ENCODE measurements at places on chromosomes 3 and 15. TPM values are rescaled to one million over a fixed set of nuclear protein-coding genes. Genes with fewer than 3 reads are reported as not detected.

Gene SKOR1
- 0.31 TPM for total RNA-seq

- DNase-seq, result no peak
These were observed 86.6 kb downstream of the HMG20A start for GRCh38 chr15:77507143-77507897.

Gene PDIA5
- 18.5 TPM for total RNA-seq

DNA sequence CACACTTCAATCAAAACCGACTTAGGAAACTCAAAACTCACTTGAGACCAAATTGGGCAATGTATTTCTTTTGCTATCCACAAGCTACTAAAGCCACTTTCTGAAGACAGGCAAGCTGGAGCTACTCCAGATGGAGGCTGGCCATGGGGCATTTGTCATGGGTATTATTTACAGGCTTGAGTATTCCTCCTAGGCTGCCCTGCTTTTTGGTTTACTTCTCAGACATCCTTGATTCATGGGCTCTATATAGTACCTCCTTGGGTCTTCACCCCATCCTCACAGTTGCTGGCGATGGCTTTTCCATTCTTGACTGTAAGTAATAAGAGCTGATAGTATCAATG, 18.6 kb upstream of the SYNM start:
- peak; percentile 80 for DNase-seq

DNA sequence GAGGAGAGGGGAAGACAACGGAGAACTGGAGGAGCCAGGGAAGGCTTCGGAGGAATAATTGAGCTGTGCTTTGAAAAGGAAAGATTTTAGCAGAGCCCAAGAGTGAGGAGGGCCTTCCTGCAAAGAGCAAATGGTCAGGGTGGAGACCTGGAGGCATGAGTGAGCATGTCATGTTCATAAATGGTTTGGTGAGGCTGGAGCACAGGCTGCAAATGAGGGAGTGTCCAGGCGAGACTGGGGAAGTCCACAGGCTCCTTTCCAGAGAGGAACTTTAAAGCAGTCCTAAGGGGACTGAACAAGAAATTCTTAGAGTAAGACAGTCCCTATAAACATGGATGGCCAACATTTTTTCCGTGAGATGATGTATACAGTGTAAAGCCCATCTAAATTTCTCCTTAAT, 108.8 kb downstream of the THSD4 start:
- DNase-seq, result no peak

Gene TAGLN3
- 1.6 TPM for total RNA-seq

- DNase-seq, result no peak
These were observed 25.8 kb downstream of the RPSA start for GRCh38 chr3:39432342-39432741.

Gene ATP13A5
- 0.31 TPM for total RNA-seq

DNA sequence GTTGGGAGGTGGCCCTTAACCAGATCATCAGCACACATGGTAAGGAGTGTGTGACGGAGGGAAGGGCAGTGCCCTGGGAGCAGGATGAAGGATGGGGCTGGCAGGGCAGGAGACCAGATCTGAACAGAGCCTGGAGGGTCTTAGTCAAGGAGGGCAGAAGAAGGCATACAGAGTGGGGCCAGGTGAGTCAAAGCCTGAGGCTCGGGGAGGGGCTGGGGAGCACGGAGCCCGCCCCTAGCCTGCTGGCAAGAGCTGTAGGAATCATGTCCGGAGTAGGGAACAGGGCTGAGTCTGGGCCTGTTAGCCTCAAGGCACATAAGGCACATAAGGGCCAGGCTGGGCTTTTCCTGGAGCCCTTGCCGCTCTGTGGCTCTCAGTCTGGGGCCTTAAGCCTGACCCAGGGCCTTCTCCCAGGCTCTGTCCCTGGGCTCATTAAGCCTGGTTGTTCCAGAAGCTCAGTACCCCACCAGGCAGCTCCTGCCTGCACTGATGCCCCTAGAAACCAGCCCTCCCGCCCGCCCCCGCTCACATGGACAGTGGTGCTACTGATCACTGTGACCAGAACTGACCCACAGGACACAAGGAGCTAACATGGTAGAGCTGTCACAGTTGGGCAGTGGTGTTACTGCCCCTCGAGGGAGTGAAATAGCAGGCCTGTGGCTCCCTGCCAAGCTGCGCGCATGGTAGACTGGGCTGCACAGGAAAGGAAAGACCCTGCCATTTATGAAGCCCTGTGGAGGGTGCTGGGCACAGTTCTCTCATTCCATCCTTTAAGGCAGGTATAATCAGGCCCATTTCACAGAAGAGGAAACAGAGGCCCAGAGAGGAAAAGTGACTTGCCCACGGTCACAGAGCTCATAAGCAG, 14.6 kb downstream of the ISG20 start:
- DNase-seq, result no peak

Gene ROPN1
- total RNA-seq, result not detected

GRCh38 chr15:84791763-84792162, 25.4 kb upstream of the ALPK3 start:
- DNase-seq, result no peak

Gene PRICKLE2
- 49.3 TPM for total RNA-seq

GRCh38 chr3:152391671-152392070, 122.9 kb downstream of the MBNL1 start:
- DNase-seq, result no peak

DNA sequence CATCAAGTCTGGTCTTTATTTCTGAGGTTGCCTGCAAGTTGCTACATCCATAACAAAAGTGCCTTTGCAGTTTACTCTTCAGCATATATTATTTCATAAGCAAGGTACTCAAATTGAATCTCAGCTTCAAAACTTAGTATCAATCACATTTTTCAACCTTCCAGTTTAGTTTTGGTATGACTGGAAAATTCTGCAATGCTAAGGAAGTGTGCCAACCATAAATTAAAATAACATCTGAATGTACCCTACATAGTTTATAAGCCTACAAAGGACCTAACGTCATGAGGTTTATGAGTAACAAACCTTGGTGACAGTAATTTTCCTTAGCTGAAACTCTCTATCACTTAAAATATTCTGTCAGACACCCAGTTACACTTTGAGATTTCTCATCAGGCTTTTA, 62.8 kb downstream of the THBS1 start:
- no peak for DNase-seq

DNA sequence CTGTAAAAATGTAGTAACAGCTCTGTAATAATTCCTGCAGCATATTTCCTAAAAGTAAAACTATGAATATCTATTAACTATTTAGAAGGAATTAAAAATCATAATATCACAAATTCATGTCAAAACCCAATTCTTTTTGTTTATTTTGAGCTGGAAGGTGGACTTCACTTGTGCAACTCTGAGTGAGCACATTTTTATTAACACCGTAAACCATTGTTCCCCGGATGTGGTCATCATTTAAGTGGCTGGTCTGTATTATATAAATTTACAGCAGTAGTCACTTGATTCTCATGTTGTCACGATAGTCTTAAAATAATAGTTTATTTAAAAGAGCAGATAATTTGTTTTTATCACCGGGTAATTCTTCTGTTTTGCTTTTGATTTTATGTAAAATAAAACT, 43.0 kb upstream of the UTS2B start:
- no peak for DNase-seq

Gene FAH
- 94.9 TPM for total RNA-seq

DNA sequence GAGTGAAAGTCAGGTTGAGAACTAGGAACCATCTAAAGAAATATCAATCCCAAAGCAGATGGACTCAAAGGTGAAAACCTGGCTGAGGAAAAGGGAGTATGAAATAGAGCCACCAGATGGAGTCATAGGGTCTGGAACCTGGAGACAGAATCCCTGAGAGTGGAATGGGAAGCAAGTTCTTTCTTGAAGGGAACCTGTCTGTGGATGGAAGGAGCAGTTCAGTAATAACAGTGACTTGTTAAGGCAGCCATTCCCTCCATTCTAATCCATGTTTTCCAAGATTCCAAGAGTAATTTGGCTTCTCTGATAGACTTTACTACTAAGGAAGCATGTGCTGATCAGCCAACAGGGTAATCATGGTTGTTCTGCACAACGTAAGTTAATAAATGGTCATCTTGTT, 22.5 kb upstream of the AQP9 start:
- peak; percentile 6 for DNase-seq

- no peak for DNase-seq
These were observed 27.5 kb downstream of the MASP1 start for GRCh38 chr3:187264021-187264420.

- DNase-seq, result no peak
These were observed 27.6 kb upstream of the MYO1E start for GRCh38 chr15:59400103-59400813.

- no peak for DNase-seq
These were observed 166.2 kb upstream of the ROBO2 start for GRCh38 chr3:76873532-76874242.

DNA sequence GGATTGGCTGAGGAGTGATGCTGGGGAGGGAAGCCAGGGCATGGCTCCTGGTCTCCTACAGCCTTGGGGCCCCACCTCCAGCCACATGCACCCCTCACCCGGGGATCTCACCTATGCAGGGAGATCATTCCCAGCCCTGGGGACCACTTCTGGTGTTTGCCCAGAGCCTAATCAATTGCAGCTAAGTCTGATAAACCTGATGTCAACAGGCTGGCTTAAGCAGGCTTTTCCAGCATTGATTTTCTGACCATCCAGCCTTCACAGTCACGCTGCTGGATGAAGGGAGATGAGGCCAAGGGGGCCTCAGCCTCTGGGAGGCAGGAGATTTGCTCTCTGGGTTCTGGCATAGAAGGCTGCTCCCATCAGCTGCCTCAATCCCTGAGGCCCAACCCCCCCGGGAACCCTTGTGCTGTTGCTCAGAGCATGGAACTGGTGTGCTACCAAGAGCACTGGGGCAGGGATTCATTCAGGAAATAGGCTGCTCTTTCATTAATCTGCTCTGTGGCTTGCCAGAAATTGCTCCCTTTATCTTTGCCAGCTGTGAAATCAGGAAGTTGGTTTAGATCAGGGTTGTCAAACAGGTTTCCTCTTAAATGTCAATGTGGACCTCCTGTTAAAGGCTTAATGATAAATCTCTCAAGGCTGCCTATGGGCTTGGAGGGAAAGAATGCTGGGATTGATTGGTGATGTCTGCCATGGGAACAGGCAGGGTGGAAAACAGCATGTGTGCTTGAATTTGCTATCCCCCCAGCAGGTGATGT, 19.0 kb downstream of the FAM3D start:
- DNase-seq, result peak; percentile 22

Gene BNC1
- 2.8 TPM for total RNA-seq

GRCh38 chr3:11283139-11283475, 10.9 kb downstream of the ATG7 start:
- DNase-seq, result no peak

DNA sequence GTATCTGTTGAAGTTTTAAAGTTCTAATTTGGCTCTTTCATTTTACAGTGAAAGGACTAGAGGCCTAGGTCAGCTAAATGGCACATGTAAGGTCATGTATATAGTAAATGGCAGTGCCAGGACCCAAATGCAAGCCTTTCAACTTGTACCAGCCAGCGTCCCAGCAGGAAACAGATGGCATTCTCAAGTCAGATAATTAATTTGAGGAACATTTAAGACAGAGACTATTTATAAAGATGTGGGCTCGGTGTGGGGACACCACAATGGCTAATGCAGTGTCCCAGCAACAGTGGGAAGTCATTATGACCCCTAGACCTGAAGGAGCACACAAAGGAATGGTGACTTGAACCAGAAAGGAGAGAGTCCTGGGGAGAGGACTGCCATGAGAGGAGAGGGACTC, 6.1 kb downstream of the MINDY4B start:
- DNase-seq, result no peak
